Stimulated activated CD4-positive, alpha-beta T cell treated with anti-CD3 and anti-CD28 coated beads, Interleukin-15, amount 100 ng/mL, for 1 hour (primary cell): ENCODE measurements at places on chromosomes 7 and 10.

- no peak for DNase-seq
These were observed 759.4 kb downstream of the GRID1 start for GRCh38 chr10:85607043-85607695.

GRCh38 chr10:132688580-132689420 is 97.1 kb downstream of the NKX6-2 start:
- no peak for DNase-seq

DNA sequence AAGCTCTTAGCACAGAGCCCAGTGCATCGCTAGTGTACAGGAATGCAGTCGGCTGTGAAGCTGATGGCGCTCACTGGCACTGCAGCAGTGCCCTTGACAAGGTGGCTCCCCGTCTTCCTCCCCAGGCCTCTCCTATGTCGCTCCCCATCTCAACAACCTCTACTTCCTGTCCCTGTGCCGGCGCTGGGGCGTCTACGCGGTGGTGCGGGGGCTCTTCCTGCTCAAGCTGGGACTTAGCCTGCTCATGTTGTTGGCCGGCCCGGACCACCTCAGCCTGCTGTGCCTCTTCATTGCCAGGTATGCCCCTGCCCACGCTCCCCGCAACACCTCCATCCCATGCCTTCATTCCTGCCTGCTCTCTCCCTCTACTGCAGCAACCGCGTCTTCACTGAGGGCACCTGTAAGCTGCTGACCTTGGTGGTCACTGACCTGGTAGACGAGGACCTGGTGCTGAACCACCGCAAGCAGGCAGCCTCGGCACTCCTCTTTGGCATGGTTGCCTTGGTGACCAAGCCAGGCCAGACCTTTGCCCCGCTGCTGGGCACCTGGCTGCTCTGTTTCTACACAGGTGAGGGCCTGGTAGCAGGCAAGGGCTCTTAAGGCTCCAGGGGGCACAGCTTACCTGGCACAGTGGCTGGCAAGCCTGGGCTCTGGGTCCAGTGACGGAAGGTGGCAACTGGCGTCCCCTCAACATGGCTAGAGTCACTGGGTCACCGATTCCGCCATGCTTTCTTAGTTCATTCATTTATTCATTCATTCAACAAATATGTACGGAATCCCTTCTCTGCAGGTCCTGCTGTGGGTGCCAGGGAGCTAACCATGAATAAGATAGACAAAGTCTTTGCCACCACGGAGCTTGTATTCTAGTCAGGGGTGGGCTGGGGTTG is 22.3 kb upstream of the C10orf95 start:
- no peak for DNase-seq

GRCh38 chr7:101518336-101518735 is 110.8 kb downstream of the MYL10 start:
- DNase-seq = no peak

- no peak for DNase-seq
These were observed 6.8 kb upstream of the DOCK1 start for GRCh38 chr10:126898460-126898859.

GRCh38 chr10:94780844-94781243 is 18.4 kb downstream of the CYP2C19 start:
- DNase-seq = no peak

GRCh38 chr7:13518738-13519137 is 470.7 kb downstream of the ETV1 start:
- no peak for DNase-seq

DNA sequence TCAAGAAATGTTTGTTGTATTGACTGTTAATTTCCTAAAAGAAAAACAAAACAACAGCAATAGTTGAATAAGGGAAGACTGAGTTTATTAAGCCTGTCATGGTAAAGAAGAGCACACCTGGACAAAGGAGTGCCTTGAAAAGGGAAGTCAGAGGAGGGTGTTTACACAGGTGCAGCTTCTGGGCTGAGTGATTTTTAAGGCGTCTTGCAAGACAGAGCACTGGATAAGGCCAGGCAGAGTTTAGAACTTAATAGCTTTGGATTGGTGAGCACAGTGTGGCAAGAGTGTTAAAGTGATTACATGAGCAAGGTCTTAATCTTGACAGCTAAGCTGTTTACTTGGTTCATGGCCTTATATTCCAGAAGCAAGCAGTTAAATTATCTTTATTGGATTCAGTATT is 423.2 kb downstream of the CNTNAP2 start:
- DNase-seq = no peak

DNA sequence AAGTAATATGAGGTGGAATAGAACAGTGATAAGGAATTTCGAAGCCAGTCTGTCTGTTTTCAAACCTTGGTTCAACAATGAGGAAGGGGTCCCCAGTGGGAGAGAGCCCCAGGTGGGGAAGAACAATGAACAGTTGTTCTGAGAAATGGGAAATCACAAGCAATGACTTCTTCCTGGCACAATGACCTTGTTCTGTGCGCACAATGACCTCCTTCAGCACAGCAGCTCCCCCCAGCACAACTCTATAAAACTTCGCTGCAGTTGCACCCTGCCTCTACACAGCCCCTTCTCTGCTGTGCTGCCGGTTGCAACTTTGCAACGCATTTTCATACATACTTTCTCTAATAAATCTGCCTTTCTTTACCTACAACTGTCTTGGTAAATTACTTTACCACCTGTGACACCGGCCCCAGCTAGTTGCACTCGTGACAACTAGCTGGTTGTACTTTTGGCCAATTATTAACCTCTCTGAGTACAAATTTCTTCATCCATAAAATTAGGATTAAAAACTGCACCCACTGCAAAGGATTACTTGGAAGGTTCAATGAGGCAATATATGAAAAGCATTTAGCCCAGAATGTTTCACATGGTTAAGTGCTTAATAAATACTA is 40.5 kb downstream of the ASB4 start:
- no peak for DNase-seq

DNA sequence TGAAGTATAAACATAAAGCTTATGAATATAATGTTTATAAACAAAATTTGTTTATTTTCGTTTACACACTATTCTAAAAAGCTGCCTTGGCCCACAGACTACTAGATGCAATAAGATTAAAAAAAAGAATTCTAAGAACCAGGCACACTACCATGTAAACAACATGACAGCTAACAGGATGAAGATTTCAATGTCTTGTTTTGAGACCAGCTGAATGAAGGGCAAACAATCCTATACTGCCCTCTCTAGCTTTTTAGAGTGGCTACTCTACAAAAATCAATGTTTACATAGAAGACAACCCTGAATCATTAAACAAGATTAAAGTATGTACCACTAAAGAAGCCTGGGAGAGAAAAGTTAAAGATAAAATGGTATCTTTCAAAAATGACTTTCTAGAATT is 38.6 kb downstream of the SLC25A40 start:
- DNase-seq = no peak

- no peak for DNase-seq
These were observed 10.8 kb upstream of the FAM3C start for GRCh38 chr7:121406944-121407343.

GRCh38 chr10:98833542-98833941 is 386.8 kb upstream of the HPS1 start:
- no peak for DNase-seq

- DNase-seq = no peak
These were observed 798 bp upstream of the AUTS2 start for GRCh38 chr7:69597278-69598076.

DNA sequence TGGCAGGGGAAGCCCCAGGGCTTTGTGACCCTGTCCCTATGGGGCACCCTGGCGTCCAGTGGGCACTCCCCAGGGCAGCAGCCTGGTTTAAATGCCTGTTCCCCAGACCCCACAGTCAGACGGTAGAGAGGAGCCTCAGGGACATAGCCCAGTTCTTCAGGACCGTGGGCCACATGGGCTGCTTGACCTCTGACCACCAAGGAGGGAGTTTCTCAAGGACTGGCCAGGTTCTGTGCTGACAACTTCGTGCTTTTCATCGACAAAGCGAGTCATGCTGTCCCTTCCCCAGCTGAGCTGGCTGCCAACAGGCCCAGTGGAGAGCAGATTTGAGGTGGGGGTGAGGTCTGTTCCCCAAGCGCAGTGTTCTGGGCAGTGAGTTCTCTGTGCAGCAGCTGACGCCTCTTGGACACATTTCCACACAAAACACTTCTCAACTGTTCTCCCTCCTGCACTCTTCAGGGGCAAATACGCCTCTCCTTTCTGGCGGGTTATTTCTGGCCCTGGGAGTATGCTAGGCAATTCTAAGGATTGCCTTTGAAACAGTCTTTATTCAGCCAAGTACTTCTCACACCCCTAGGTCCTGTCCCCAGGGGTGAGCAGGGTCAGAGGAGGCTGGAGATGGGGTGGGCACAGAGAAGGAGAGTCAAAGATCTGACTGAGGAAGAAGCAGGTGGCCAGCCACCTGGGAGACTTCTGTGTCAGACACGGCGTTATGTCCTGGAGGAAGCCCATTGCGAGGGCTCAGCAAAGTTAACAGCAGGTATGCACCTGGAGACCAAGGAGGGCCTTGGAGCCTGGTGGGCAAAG is 57.3 kb upstream of the CAMK2B start:
- no peak for DNase-seq

- no peak for DNase-seq
These were observed 33.7 kb downstream of the MINPP1 start for GRCh38 chr10:87538092-87539015.

DNA sequence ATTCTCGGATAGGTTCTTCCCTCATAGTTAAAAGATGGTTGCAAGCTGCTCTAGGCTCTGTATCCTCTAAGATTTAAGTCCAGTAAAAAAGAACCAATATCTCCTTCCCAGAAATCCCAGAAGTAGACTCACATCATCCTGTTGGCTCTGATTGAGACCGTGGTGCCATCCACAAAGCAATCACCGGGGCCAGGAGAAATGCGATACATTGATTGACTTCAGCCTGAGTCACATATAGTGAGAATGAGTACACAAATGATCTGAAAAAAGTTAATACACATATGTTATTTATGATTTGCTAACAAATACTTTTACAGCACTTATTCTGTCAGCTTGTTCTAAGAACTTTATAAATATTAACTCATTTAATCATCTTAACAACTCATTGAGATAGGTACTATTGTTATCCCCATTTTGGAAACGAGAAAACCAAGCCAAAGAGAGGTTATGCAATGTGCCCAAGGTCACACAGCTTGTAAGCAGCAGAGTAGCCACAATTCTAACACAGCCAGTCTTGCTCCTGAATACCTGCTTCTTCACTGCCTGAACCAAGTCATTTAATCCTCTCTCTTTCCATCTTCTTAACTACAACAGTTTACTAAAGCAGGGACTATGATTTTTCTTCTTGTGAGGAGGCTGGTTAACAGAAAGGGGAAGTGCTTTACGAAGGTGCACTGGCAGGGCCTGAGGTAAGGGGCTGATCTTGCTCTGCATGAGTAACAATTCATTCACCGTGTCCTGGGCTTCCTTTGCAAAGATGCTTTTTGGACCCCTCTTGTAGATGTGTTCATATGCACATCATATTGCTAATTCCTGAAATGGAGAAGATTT is 177.0 kb downstream of the REEP3 start:
- no peak for DNase-seq

- no peak for DNase-seq
These were observed 20.1 kb downstream of the NFE2L3 start for GRCh38 chr7:26172048-26172447.
